Karpas-422 (cell line): ENCODE measurements at places on chromosomes 3 and 15.

DNA sequence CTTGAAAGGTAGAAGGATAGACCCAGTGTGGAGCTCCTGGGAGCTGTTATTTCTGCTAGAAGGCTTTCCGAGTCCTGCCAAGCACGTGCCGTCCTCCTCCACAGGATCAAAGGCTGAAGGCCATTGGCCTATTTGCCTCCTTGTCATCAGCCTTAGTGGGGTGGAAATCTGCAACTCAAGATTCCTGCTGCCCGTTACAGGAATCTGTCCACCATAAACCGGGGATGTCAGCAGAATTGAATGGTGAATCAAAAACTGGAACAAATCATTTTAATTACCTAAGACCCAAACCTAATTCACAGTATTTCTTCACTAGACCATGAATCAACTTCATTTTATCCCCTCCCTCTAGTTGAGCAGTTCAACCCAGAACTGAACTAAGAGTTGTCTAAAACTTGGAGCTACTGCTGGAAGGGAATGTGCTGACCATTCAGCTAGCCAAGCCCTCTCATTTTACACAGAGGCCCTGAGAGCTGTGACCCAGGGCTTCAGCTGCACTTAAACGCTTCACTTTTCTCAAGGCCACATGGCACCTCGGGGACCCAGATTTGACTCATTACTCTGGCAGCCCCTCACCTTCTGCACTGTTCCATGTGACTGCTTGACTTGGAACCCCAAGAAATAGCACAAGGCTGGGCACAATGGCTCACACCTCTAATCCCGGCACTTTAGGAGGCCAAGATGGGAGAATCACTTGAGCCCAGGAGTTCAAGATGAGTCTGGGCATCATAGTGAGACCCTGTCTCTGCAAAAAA is 36.8 kb upstream of the KIF23 start:
- no peak overlapping the region for H3K4me3 ChIP-seq
- H3K4me1 ChIP-seq, result no peaks in the 10 kb centered on the region
- no peak overlapping the region for H3K27ac ChIP-seq
- DNase-seq, result no peak

- H3K4me1 ChIP-seq, result peaks cover 11% of the 10 kb centered on the region
- H3K4me3 ChIP-seq, result no peak overlapping the region
- DNase-seq, result no peak
- no peaks in the 10 kb centered on the region for H3K36me3 ChIP-seq
These were observed 69.1 kb downstream of the RPN1 start for GRCh38 chr3:128581566-128581965.

GRCh38 chr3:2510591-2511145 is 412.0 kb downstream of the CNTN4 start:
- H3K4me3 ChIP-seq, result peak overlapping the region; percentile 17; the same call in 1 of the 2 replicates
- H3K27ac ChIP-seq, result no peak overlapping the region
- no peak for DNase-seq

- H3K4me3 ChIP-seq, result no peak overlapping the region
- H3K4me1 ChIP-seq, result no peaks in the 10 kb centered on the region
- no peak overlapping the region for H3K27ac ChIP-seq
- no peaks in the 10 kb centered on the region for H3K27me3 ChIP-seq
These were observed 530.6 kb upstream of the ROBO2 start for GRCh38 chr3:76509179-76509830.

DNA sequence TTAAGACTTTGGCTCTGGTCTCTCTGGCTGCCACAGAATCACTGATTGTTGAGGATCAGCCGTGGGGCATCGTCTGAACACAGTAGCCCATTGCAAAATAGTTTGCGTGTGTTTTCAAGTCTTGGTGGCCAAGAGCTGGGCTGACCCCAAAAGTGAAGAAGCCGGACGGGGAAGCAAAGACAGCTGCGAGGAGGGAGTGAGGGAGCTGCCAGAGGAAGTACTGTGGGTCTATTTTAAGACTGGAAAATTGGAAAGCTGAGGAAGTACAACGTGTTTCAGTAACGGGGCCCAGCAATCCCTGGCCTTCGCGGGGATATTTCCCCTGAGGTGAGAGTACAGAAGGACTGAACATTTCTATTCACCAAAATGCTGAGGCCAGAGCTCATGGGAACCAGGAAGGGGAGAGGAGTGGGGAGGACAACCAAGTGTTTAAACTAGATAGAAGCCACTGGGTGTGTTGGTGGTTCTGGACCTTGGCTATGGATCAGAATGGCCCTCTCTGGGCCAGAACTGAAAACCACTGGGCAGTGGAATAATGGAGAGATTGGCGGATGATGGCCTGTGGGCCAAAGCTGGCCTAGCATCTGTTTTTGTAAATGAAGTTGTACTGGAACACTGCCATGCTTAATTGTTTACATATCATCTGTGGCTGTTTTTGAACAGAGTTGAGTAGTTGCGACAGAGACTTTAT is 34.1 kb upstream of the LIMD1 start:
- H3K4me1 ChIP-seq, result peaks cover 22% of the 10 kb centered on the region
- no peaks in the 10 kb centered on the region for H3K36me3 ChIP-seq
- no peak for DNase-seq
- H3K4me3 ChIP-seq, result no peak overlapping the region

- H3K4me1 ChIP-seq, result peaks cover 2% of the 10 kb centered on the region; the same call in 1 of the 2 replicates
- no peak overlapping the region for H3K4me3 ChIP-seq
- no peak for DNase-seq
- H3K27me3 ChIP-seq, result no peaks in the 10 kb centered on the region
- no peaks in the 10 kb centered on the region for H3K36me3 ChIP-seq
These were observed 275.0 kb downstream of the XXYLT1 start for GRCh38 chr3:194995922-194996321.

DNA sequence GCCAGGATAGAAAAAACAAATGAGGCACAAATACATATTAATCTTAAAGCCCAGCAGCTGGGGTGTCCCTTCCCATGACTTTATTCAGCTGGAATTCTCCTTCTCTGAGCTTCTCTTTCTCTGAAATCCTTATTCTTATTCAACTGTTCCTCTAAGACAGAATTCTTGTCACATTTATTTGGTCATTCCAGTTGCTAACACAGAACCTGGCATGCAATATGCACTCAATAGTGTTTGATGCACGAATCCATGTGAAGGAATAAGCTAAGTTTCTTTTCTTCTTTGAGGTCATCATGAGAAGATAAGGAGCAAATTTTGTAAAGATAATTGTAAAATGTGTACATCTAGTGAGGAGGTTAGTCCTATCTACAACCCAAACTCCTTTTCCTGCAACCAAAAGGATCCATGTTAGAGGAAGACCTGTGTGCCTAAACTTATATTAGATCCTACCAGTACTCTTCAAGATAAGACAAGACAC is 154.2 kb upstream of the KCNMB2 start:
- no peaks in the 10 kb centered on the region for H3K27me3 ChIP-seq
- no peak for DNase-seq

GRCh38 chr15:77821188-77821958 is 188.7 kb upstream of the LINGO1 start:
- H3K27me3 ChIP-seq, result no peaks in the 10 kb centered on the region
- no peaks in the 10 kb centered on the region for H3K36me3 ChIP-seq
- H3K27ac ChIP-seq, result no peak overlapping the region

DNA sequence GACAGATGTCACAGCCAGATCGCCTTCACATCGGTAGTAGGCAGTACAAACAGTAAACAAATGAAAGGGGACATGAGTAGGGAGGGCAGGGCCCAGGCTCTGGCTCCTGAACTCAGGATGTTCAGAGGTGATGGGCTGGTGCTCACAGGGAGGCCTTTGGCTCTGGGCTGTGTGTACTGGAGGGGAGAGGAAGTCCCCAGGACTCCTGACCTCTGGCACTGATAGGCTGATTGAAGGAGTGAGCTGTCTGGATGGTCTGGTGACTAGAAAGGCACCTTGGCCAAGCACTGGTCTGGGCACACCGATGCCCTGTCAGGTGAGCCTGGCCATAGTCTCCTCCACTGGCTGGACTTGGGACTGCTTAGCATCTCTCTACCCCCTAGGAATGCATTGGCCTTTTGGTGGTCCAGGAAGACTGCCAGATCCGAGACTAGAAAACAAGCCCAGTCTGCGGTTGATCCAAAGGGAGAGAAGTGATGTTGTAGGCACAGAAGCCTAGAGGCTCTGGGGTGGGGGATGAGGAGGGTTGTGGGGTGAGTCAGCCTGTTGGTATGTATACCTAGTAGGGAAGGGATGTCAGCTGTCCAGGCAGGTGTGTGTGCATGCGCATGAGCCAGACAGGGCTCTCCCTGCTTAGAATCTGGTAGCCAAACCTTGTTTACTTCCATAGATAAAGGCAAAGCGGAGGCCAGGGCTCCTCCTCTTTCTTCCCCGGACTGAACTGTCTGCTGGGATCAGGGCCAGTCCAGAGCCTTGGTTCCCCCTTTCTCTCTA is 1.9 kb downstream of the SPINT1 start:
- H3K27ac ChIP-seq, result no peak overlapping the region
- DNase-seq, result no peak
- H3K36me3 ChIP-seq, result no peaks in the 10 kb centered on the region
- no peak overlapping the region for H3K4me3 ChIP-seq
- peaks cover 27% of the 10 kb centered on the region for H3K4me1 ChIP-seq

- no peaks in the 10 kb centered on the region for H3K27me3 ChIP-seq
- no peak overlapping the region for H3K4me3 ChIP-seq
- no peaks in the 10 kb centered on the region for H3K4me1 ChIP-seq
- H3K36me3 ChIP-seq, result no peaks in the 10 kb centered on the region
- DNase-seq, result no peak
These were observed 15.7 kb upstream of the RBP1 start for GRCh38 chr3:139555249-139555648.

DNA sequence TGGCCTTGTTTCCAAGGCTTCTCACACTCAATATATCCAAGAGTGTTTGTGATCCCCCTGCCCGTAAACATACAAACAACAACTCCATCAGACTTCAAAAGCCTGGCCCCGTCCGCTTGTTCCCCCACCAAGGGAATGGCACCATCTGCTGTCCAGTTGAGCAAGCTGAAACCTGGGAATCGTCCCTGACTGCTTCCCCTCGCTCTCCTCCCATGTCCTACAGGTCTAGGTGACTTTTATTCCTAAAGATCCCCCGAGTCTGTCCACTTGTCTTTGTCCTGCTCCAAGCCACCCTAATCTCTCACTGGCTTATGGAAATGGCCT is 27.9 kb upstream of the FAM174B start:
- no peak overlapping the region for H3K27ac ChIP-seq
- no peak for DNase-seq
- H3K4me1 ChIP-seq, result no peaks in the 10 kb centered on the region

GRCh38 chr15:41970456-41970855 is 1.9 kb downstream of the EHD4 start:
- DNase-seq, result no peak
- no peaks in the 10 kb centered on the region for H3K36me3 ChIP-seq
- peak overlapping the region; percentile 95 for H3K27ac ChIP-seq
- no peaks in the 10 kb centered on the region for H3K27me3 ChIP-seq
- peak overlapping the region; percentile 80 for H3K4me3 ChIP-seq

DNA sequence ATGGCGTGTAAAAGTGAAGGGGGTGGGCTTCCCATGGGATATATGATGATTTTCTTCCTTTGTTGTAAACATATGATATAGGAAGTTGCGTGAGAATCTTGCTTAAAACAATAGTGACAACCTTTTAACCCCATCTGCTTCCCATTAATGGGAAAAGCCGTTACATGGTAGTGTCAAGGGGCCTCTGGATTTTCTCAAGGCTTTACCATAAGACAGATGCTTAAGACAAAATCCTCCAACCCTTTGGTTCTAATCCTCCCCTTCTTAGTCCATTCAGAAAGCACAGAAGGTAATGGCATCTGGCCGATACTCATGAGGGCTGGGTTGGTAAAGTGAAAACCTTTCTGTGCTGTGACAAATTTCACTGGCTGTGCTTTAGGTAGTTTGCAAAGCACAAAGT is 25.0 kb downstream of the DPH3 start:
- H3K4me3 ChIP-seq, result no peak overlapping the region
- peaks cover 7% of the 10 kb centered on the region for H3K4me1 ChIP-seq
- H3K36me3 ChIP-seq, result no peaks in the 10 kb centered on the region
- H3K27me3 ChIP-seq, result 0 out of 2 replicates have a peak, but pooled peaks cover 2% of the 10 kb centered on the region
